PC-9 (cell line): ENCODE measurements at places on chromosomes 6 and 20. TPM values are rescaled to one million over a fixed set of nuclear protein-coding genes. Genes with fewer than 3 reads are reported as not detected.
A peak's percentile ranks its signal among the peaks of the same experiment; 100 is the strongest.

Gene MOCS1
- not detected in 2 replicates for total RNA-seq

Gene DDO
- 2.0 and 3.6 TPM in 2 replicates for total RNA-seq

Gene CAGE1
- 0.13 TPM in 2 replicates for total RNA-seq

Gene KCNK16
- not detected in 2 replicates for total RNA-seq

Gene EPB41L1
- 134 and 141 TPM in 2 replicates for total RNA-seq

- no peaks in the 10 kb centered on the region for H3K4me1 ChIP-seq
- no peaks in the 10 kb centered on the region for H3K36me3 ChIP-seq
- DNase-seq, result no peak
- no peak within 1 kb of the TSS for H3K27ac ChIP-seq
- H3K4me3 ChIP-seq, result peak within 1 kb of the TSS; percentile 33; the same call in 1 of the 2 replicates
Measured at GRCh38 chr6:13924949-13925881, at the start of gene RNF182. Gene RNF182 (plus strand): TSS chr6:13924952. CDS start chr6:13977120, 52,168 bp downstream.

DNA sequence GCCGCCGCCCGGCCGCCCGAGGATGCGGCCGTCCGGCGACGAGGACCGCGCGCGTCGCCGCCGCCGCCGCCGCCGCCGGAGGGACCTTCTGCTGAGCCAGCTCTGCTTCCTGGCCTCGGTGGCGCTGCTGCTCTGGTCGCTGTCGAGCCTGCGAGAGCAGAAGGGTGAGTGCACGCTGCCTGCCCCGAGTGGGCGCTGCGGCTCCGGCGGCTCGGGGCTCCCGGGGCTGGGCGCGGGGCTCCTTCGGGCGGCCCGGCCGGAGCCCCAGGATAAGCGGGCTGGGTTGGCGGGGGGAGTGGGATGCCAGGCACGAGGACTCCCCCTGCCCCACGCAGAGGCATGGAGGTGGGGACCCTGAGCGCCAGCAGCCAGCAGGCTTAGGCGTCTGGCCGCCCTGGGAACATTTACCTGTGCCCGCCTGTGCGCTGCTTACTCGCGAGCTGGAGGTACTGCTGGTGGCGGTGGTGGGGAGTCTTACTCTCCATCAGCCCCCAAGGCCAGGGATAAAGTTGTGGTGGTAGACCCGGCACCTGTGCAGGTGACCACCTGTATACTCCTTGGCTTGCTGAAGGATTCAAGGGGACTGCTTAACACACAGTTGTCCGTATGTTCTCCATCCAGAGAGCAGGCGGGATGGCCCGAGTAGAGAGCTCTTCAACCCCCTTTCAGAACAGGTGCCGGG lies 520 bp downstream of the SLC24A3 start:
- H3K27ac ChIP-seq, result no peak overlapping the region
- DNase-seq, result no peak
- H3K36me3 ChIP-seq, result no peaks in the 10 kb centered on the region
- H3K27me3 ChIP-seq, result peaks cover 48% of the 10 kb centered on the region
- H3K4me1 ChIP-seq, result no peaks in the 10 kb centered on the region
- no peak overlapping the region for H3K4me3 ChIP-seq

GRCh38 chr6:163319609-163320366 lies 94.7 kb upstream of the QKI start:
- no peaks in the 10 kb centered on the region for H3K36me3 ChIP-seq
- no peaks in the 10 kb centered on the region for H3K27me3 ChIP-seq
- H3K4me3 ChIP-seq, result no peak overlapping the region
- H3K27ac ChIP-seq, result no peak overlapping the region
- H3K4me1 ChIP-seq, result peaks cover 21% of the 10 kb centered on the region

- DNase-seq, result no peak
- no peaks in the 10 kb centered on the region for H3K36me3 ChIP-seq
- no peaks in the 10 kb centered on the region for H3K27me3 ChIP-seq
Measured at GRCh38 chr6:145548933-145549648, 186.2 kb downstream of the EPM2A start.

DNA sequence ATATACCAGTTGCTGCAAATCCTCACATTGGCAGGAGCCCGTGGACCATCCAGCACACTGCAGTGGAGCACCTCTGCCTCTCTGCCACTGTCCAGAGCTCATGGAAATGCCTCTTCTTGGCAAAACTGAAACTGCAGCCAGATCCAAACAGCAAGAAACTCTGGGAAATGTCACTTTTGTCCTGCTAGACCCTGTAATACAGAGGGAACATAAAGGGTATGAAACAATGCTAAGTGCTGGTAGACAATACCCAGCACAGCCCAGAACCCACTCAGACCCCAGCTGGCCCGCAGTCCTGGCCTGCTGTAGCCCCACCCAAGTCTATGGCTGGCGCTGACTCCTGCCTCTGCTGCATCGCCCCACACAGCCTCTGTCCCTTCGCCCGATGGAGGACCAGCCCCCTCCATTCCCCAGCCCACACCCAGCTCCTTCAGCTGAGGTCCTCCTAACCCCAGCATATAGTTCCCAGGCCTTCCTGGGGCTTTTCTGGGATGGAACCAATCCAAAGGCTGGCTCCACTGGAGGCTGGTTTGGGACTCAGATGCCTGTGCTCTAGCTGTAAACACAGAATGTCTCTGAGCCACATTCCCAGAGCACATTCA lies 242.5 kb downstream of the LRFN2 start:
- H3K4me1 ChIP-seq, result no peaks in the 10 kb centered on the region
- peaks cover 68% of the 10 kb centered on the region for H3K27me3 ChIP-seq
- no peak overlapping the region for H3K4me3 ChIP-seq
- no peak for DNase-seq
- no peaks in the 10 kb centered on the region for H3K36me3 ChIP-seq

DNA sequence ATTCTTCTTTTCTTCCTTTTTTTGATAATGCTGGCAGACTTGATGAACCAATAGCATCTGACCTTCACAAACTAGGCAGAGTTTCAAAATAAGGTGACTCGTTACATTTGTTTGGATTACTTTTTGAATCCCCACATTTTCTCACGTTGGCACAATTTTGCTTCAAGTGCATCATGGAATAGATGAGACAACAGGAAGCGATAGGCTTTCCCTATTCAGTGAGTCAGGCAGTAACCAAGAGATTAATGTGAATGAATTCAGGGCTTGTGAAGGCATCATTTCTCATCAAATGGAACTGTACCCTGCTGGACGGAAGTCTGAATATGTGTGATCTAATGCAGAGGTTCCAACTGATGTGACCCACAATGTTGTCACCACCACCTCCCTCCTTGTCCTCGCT lies 10.7 kb downstream of the RFPL4B start:
- no peaks in the 10 kb centered on the region for H3K36me3 ChIP-seq
- DNase-seq, result no peak
- no peaks in the 10 kb centered on the region for H3K27me3 ChIP-seq
- no peak overlapping the region for H3K27ac ChIP-seq
- H3K4me3 ChIP-seq, result no peak overlapping the region
- peaks cover 3% of the 10 kb centered on the region for H3K4me1 ChIP-seq

GRCh38 chr6:117028256-117028655 lies 151.2 kb downstream of the RFX6 start:
- no peak overlapping the region for H3K4me3 ChIP-seq
- no peaks in the 10 kb centered on the region for H3K36me3 ChIP-seq
- no peak for DNase-seq
- H3K27ac ChIP-seq, result no peak overlapping the region

DNA sequence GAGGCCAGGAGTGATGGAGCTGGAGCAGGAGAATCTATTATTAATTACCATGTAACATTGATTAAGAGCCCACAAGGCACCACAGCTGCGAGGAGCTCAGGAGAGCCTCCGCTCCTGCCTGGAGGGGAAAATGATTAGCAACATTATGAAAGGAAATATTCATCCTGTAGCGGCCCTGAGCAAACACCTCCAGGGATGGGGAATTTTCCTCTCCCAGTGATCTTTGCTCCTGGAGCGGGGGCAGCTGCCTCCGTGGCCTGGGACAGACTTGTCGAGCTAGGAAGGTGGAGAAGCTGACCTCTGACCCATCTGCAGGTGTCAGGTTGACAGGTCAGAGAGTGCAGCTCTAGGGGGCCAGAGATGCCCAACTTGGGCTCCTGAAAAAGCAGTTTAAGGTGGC lies 40.1 kb upstream of the SIRPA start:
- H3K27ac ChIP-seq, result no peak overlapping the region
- DNase-seq, result no peak
- H3K4me3 ChIP-seq, result no peak overlapping the region
- H3K27me3 ChIP-seq, result peaks cover 4% of the 10 kb centered on the region; the same call in 1 of the 2 replicates
- 0 out of 2 replicates have a peak, but pooled peaks cover 3% of the 10 kb centered on the region for H3K4me1 ChIP-seq

GRCh38 chr6:136209496-136209895 lies 40.6 kb downstream of the MTFR2 start:
- H3K4me3 ChIP-seq, result no peak overlapping the region
- no peak overlapping the region for H3K27ac ChIP-seq
- peaks cover 7% of the 10 kb centered on the region for H3K27me3 ChIP-seq
- no peak for DNase-seq

- H3K4me3 ChIP-seq, result no peak overlapping the region
- peaks cover 87% of the 10 kb centered on the region for H3K27me3 ChIP-seq
- no peak for DNase-seq
- no peaks in the 10 kb centered on the region for H3K36me3 ChIP-seq
Measured at GRCh38 chr20:51106011-51106410, 83.1 kb upstream of the KCNG1 start.

- H3K4me1 ChIP-seq, result no peaks in the 10 kb centered on the region
- DNase-seq, result no peak
- no peaks in the 10 kb centered on the region for H3K36me3 ChIP-seq
Measured at GRCh38 chr20:23586735-23587525, 18.6 kb upstream of the CST9L start.

GRCh38 chr6:109240370-109241084 lies 141.7 kb downstream of the CD164 start:
- H3K27me3 ChIP-seq, result no peaks in the 10 kb centered on the region
- DNase-seq, result no peak
- H3K4me3 ChIP-seq, result no peak overlapping the region
- H3K36me3 ChIP-seq, result no peaks in the 10 kb centered on the region
